ENCODE measurements at places on chromosomes 1 and 21. TPM values are rescaled to one million over a fixed set of nuclear protein-coding genes. Genes with fewer than 3 reads are reported as not detected.

GRCh38 chr1:25735956-25736529 is 64.0 kb upstream of the SELENON start:
- H3K36me3 ChIP-seq = no peaks in the 10 kb centered on the region
- peaks cover 9% of the 10 kb centered on the region for H3K4me1 ChIP-seq

GRCh38 chr1:75725266-75725665 is 757 bp downstream of the ACADM start:
- DNase-seq = no peak
- peaks cover 28% of the 10 kb centered on the region for H3K4me1 ChIP-seq
- H3K27ac ChIP-seq = peak overlapping the region; percentile 99
- H3K4me3 ChIP-seq = peak overlapping the region; percentile 100

- no peaks in the 10 kb centered on the region for H3K4me1 ChIP-seq
- H3K36me3 ChIP-seq = no peaks in the 10 kb centered on the region
- H3K4me3 ChIP-seq = no peak overlapping the region
Observed at GRCh38 chr21:25859235-25859929, 124.6 kb downstream of the GABPA start.

- H3K27ac ChIP-seq = no peak overlapping the region
- peaks cover 5% of the 10 kb centered on the region for H3K4me1 ChIP-seq
- no peaks in the 10 kb centered on the region for H3K27me3 ChIP-seq
- H3K36me3 ChIP-seq = no peaks in the 10 kb centered on the region
- no peak overlapping the region for H3K4me3 ChIP-seq
Observed at GRCh38 chr1:183792300-183792699, 12.6 kb upstream of the RGL1 start.

DNA sequence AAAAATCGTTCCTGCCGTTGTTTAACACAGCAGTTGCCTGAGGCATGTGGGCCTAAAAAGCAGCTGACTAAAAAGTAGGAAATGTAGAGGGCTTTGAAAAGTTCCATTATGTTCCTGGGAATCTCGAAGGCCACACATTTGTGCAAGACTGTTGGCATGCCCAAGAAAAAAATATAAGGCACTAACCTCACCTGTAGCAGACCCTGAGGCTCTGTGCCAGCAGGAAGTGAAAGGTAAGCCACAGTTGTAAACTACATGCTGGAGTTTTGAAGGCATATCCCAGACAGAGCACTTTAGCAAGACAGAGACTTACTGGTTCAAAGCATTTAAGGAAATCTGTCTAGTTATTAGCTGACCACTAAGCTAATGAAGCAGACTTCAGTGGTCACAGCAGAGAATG is 52.7 kb downstream of the TRMT1L start:
- H3K4me1 ChIP-seq = no peaks in the 10 kb centered on the region
- H3K27me3 ChIP-seq = no peaks in the 10 kb centered on the region
- H3K4me3 ChIP-seq = no peak overlapping the region
- H3K36me3 ChIP-seq = peaks cover 43% of the 10 kb centered on the region
- DNase-seq = no peak
- H3K27ac ChIP-seq = no peak overlapping the region

DNA sequence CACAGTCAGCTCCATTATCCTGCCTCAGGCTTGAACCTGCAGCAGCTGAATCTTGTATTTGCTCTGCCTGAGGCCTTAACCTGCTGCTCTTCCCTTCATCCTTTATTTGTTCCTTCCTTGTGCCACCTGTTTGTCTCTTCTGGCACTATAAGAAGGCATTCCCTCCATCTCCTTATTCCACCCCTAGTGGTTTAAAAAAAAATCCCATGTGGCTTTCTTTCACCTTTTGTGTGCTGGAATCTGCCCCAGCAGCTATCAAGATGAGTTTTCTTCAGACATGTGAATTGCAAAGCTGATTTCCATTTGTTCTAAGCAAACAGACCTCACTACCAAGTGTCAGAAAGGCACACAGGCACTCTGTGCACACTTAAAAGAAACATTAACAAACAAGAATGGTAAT is 294.6 kb downstream of the TTLL7 start:
- no peaks in the 10 kb centered on the region for H3K27me3 ChIP-seq
- H3K4me1 ChIP-seq = peaks cover 8% of the 10 kb centered on the region
- H3K27ac ChIP-seq = no peak overlapping the region
- H3K36me3 ChIP-seq = no peaks in the 10 kb centered on the region
- H3K4me3 ChIP-seq = no peak overlapping the region
- no peak for DNase-seq

Gene PLA2G2A
- total RNA-seq = not detected

Gene AADACL4
- not detected for total RNA-seq

Gene GBP6
- total RNA-seq = 0.81 TPM

Gene ENAH
- 0.95 TPM for total RNA-seq

All from activated CD4-positive, alpha-beta memory T cell treated with anti-CD3 and anti-CD28 coated beads for 36 hours (primary cell).